CD8-positive, alpha-beta T cell (primary cell): ENCODE measurements at places on chromosomes 6 and 20. TPM values are rescaled to one million over a fixed set of nuclear protein-coding genes. Genes with fewer than 3 reads are reported as not detected.

LY6G6C gene
- not detected for total RNA-seq

MYO6 gene
- 2.2 TPM for total RNA-seq

PLA2G7 gene
- total RNA-seq = not detected

BMP7 gene
- not detected for total RNA-seq

IL17A gene
- not detected for total RNA-seq
